ENCODE measurements at places on chromosomes 12 and 14.

GRCh38 chr12:14833952-14834351 lies 9.4 kb downstream of the ART4 start:
- no peak for DNase-seq

- no peak for DNase-seq
Observed at GRCh38 chr12:107347261-107347660, 253.9 kb upstream of the CRY1 start.

DNA sequence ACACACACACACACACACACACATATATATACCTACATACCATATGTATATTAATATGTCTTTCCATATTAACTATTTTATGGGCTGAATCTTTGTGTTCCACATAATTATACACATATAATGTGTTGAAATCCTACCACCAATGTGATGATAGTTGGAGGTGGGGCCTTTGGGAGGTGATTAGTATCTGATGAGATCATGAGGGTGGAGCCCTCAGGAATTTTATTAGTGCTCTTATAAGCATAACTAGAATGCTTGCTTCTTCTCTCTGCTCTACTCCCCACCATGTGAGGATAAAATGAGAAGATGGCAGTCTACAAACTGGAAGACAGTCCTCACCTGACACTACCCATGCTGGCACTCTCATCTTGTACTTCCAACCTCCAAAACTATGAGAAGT lies 1193.5 kb upstream of the FLRT2 start:
- no peak for DNase-seq

DNA sequence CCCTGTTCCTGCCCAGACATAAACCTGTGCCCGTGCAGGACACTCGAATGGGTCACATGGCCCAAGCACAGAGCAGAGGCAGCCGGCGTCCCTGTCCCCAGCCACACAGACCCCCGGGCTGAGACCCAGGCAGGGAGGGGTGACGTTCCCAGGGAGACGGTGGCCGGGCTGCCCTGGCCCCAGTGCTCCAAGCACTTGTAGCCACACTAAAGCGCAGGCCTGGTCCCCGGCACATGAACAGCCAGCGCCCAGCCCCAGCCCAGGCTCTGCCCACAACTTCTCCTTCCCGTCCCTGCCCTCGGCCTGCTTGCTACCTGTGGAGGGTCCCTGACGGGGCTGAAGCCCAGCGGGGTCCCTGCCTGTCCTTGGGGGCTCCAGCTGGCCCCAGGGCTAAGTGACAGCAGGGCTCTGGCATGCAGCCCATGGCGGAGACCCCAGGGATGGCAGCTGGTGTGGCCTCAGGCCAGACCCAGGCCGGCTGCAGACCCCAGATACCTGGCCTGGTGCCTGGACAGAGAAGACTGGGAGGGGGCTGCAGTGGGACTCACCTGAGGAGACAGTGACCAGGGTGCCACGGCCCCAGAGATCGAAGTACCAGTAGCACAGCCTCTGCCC lies 338.4 kb downstream of the TMEM121 start:
- DNase-seq = no peak

- no peak for DNase-seq
Observed at GRCh38 chr14:66650491-66650911, 142.6 kb downstream of the GPHN start.

DNA sequence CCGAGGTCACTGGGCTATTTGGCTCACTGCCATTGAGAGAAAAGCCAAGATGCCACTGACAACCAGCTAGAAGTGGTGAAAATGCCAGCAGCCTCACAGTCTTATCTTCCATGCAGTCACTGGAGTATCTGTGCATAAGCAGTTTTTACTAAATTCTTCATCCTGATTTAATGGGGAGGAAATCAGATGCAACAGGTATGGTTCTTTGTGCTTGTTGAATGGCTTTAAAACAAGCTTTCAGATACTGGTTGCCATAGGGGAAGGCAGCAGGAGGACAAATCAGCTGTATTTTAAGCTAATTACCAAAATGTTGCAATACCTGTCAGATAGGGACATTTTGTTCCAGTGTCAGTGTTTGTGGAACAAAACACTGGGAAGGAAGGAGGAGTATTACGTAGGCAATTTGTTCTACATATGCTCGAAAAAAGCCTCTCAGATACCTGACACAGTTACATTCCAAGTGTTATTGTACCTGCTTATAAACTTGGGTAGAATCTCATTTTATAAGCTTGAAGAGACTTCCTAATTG lies 54.1 kb upstream of the ARHGAP5 start:
- DNase-seq = no peak

- no peak for DNase-seq
Observed at GRCh38 chr12:67625004-67625403, 23.5 kb upstream of the DYRK2 start.

DNA sequence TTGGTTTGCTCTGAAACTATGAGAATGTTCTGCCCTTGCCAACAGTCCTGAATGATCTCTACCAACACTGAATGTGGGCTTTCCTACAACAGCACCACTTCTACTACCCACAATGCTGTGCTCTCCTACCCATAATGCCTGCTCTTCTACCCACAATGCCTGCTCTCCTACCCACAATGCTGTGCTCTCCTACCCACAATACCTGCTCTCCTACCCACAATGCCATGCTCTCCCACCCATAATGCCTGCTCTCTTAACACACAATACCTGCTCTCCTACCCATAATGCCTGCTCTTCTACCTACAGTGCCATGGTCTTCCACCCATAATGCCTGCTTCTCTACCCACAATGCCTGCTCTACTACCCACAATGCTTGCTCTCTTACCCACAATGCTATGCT lies 92.3 kb downstream of the KCNK13 start:
- DNase-seq = peak; percentile 27

GRCh38 chr12:46788072-46788887 lies 37.5 kb downstream of the SLC38A4 start:
- no peak for DNase-seq

GRCh38 chr12:52535574-52535973 lies 15.4 kb upstream of the KRT5 start:
- DNase-seq = peak; percentile 42

DNA sequence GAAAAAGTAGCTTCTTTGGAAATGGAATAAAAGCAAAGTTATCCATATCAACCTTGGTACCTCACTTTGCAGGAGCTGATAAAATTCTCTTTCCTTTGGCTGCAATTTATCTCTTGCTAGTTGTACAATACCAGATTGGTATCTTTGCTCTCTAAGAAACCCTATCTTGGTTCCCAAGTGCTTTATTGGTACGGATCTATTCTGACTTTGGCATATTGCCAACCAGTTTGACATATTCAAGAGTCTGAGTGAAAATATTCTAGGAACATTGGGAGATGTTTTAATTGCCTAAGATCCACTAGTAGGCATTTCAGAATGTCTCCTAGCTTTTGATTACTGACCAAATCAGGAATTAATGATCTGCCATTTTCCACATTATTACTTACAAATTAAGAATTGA lies 167.2 kb upstream of the ATP2B1 start:
- peak; percentile 26 for DNase-seq

GRCh38 chr12:95859344-95859816 lies 628 bp downstream of the SNRPF start:
- peak; percentile 38 for DNase-seq

GRCh38 chr12:42766754-42767153 lies 177.2 kb upstream of the PRICKLE1 start:
- DNase-seq = no peak

DNA sequence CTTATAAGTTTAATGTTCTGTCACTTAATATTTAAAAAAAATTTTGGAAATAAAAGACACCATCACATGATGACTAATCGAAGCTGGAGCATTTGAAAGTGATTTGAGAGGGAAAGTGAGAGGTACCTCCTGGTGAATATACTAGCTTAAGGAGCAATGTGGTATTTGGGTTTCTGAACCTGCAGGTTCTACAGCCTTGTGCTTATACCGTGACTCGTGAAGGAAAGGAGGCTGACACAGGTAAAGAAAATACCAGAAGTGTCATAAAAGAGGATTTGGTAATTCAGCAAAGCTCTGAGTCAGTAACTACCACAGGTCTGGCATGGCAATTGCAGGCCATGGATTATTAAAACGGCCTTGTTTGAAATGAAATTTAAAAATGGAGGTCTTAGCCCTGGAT lies 151.0 kb downstream of the SLC38A4 start:
- no peak for DNase-seq

DNA sequence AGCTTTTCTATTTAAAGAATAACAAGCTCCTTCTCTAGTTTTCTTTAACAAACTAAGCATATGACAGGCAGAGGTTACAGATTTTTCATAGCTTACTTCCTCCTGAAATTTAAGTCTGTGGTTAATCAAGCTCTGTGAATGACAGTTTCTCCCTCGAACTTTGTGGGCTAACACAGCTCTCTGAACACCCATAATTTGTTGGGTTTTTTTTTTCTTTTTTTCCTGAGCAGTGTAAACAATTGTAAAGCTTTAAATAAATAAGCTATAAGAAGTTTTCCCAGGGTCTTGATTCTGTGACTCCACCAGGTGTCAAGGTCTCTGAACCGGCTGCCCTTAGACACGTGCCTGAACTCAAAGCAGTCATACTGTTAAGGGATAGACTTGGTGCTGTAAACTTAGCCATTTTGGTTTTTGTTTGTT lies 128.1 kb upstream of the AMIGO2 start:
- no peak for DNase-seq

GRCh38 chr14:32419429-32419828 lies 90.3 kb downstream of the AKAP6 start:
- peak; percentile 71 for DNase-seq

DNA sequence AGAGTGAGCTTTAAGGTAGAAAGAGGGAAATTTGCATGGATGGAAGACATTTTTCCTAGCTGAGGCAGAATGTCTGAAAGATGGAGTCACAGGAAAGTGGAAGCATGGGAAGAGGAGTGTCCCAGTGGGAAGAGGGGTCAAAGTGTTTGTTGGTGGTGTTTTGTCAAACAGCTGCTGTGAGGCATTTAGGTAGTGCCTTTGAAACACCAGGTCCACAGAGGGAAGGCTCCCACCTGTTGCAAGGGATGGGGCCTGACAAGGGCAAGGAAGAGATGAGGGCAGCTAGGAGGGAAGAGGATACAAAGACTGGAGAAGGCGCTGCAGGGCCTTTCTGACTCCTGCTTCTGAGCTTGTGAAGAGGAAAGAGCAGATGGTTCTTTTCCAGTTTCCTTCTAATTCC lies 91.8 kb upstream of the CISTR start:
- no peak for DNase-seq

DNA sequence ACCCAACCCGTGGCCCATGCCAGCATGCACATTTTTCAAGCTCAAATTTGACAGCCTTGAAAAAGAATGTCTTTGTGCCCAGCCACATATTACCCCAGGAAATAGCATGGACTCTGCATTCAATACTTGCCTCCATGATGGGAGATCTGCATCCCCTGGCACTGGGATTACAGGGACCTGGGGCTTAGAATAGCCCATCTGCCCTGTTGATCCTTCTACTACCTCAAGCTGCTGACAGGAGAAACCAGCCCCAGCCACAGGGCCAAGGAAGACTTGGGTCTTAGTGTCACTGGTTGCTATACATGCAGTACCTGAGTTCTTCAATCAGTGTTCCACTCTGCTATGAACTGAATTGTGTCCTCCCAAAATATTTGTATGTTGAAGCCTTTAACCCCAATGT lies 85.3 kb downstream of the LRRC74A start:
- no peak for DNase-seq

DNA sequence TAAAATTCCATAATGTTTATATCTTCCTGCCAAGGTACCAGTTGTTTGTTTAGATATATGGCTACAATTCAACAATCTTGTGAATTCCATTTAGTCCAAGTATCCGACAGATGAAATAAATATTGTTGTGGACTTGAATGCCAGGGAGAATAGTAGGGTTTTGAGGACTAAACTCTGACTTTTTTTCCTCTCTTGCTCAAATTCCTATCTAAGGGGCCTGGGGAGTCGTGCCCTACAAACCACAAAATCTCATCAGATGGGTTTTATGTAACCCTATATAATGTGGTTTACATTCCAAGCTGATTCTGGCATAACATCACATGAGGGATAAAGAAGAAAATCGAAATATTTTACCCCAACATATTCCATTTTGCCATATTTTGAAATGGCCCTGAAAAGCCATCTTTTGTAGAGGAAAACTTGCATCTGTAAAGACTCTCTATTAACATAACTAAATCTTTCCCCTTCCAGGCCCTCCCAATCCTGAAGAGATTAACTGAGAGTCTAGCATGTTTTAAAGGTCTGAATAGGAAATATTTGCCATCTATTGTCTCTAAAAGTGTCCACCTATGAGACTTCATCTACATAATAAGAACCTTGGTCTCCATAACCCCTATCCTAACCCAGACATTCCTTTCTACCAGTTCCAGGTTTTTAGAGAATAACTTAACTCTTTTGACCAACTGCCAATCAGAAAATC lies 184.7 kb upstream of the KITLG start:
- no peak for DNase-seq

GRCh38 chr14:72463291-72463866 lies 430.5 kb downstream of the DPF3 start:
- no peak for DNase-seq

DNA sequence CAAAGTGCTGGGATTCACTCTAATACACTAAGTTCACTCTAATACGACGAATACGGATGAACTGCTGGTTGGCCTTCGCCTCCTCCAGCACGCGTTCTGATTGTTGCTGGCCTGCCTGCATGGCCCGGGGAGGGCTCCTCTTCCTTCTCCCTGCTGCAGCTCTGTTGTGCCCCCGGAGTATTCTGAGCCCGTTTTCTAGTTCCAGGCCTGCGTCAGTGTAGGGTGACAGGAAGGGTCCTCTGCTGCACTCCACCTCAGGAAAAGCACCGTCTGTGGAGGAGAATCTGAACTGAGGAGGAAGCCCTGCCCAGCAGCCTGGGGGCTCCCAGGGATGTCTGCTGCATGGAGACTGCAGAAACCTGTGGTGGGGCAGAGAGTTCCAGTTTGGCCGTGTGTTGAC lies 44.4 kb downstream of the DDX51 start:
- DNase-seq = no peak

- DNase-seq = no peak
Observed at GRCh38 chr12:55972911-55973598, 823 bp upstream of the RAB5B start.

Measured in NCI-H2171 treated with DMSO at 0.1 percent for 48 hours (cell line).